GM12891 (cell line): ENCODE measurements at places on chromosomes 3 and 15.

DNA sequence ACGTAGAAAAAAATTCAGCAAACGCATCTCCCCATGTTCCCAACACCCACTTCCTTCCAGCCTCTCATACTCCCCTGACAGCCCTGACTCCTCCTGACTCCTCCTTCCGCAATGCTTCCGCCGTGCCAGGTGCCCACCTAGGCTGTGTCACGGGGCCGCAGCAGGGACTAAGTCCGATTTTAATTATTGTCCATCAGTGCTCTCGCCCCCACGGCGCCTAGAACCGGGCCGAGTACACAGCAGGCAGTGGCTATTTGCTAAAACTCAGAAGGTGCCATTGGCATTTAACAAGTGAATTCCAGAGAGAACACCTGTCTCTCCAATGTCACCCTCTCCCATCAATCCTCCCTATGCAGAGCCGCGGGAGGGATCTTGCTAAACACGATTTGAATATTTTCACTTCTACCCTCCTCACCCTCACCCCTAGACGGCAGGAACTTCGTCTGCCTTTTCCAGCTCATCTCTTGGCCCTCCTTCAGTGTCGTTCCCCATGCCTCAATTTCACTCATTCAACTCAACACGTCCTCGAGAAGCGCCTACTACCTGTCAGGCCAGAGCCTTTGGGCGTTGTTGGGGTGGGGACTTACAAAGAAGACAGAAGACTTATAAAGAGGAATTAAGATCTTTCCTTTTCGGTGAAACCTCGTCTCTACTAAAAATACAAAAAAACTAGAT, 11.5 kb upstream of the SHF start:
- DNase-seq, result no peak

DNA sequence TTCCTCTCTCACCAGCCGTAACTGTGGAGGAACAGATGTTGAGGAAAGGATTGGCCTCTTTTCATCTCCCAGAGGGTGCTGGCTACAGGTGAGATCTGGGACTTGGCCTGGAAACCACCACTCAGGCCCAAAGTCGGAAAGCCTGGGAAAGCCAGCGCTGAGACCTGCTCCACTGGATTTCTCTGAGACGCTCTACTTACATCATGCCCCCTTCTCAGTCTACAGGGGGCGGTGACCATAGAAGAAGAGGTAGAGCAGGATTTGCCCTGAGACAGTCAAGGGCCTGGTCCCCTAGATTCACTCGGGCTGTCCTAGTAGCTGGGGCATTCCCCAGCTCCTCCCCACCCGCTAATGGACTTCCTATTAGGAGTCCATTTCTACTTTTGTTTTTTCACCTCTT, 80.9 kb downstream of the C3orf38 start:
- no peak for DNase-seq

DNA sequence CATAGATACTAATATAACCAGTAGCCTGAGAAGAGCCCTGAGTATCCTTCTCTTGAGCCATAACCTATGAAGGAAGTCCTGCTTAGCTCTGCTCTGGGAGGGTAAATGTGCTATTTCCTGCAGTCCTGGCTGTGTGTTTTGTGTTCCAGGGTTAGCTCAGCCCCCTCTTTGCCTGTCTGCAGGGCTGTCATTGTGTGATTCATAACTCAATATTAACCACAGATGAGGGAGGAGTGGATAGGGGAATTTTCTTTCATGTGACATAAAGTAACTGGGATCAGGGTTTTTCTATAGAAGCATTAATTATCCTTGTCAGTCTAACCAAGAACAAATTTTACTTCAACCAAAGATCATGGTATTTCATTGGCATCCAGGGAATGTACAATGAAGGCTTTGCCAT, 183.3 kb upstream of the ZBTB20 start:
- no peak for DNase-seq

GRCh38 chr15:95765161-95765560, 565.3 kb upstream of the NR2F2 start:
- DNase-seq, result no peak

DNA sequence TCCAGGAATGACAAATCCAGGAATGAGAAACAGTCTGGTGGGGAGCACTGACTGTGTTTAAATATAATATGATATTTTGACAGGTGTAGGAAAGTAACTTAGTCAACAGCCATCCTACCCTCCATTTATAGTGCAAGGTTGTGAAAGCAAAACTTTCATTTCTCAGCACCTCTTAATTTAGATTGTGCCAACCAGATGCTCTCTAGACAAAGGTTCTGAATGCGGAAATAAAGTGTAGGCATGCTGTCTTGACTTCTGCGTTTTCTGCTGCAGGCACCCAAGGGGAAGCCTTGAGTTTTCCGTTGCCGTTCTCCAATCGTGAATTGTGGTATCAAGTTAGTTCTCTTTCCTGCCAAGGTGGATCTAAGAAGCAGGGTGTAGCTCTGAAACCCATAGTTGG, 261.9 kb upstream of the SUCLG2 start:
- no peak for DNase-seq

GRCh38 chr15:69783211-69783610, 314.5 kb downstream of the TLE3 start:
- DNase-seq, result no peak

GRCh38 chr3:156251424-156251823, 131.0 kb downstream of the KCNAB1 start:
- no peak for DNase-seq

DNA sequence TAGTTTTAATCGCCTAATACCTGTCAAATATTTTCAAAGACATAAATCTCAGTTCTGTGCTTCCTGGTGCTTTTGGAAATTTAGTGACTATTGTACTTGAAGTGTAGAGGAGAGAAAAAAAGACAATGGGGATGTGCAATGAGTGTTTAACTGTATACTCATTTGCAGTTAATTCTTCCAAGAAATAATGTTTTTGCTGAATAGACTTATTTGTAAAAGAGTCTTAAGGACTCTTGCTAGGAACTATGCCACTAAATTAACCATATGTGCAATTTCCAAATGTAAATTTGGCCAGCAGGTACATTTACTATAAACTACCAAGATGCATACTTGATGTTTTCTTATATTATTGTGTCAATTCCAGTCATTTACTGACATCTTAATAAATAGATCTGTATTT, 2.0 kb downstream of the CHMP2B start:
- DNase-seq, result no peak

DNA sequence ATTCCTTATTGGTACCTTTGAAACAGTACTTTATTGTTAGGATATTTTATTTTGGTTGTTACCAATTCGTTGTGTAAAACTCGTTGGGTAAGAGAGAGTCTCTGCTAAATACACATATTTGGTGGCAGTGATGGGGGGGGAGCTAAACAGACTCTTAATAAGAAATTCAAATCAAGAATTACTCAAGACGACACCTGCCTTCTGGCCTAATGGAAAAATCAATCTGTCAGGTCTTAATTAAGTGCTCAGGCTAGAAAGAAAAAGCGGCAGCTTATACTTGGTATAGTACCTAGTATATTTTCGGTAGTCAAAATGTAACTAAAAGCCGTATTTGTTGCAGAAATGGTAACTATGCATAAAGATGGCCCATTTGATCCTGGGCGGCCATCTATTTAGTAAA, 18.2 kb downstream of the FOXP1 start:
- DNase-seq, result no peak

DNA sequence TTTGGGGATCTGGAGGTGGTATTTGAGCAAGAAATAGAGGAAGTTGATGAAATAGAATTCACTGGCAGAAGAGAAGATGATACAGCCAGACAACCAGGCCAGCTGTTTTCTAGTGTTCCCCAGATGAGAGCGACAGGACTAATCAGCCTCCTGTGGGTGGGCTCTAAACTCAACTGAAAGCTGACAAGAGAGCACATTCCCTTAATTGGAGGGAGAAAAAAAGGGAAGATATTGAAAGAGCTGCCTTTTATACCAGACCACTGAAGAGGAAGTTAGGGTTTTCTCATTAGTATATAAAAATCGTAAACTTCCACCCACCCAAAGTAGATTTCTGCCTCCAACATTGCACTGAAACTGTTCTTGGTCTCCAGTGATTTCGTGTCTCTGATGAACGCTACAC, 6.5 kb upstream of the TM4SF19 start:
- peak; percentile 35 for DNase-seq

GRCh38 chr3:171049861-171050444, 23.4 kb upstream of the SLC2A2 start:
- DNase-seq, result peak; percentile 14

DNA sequence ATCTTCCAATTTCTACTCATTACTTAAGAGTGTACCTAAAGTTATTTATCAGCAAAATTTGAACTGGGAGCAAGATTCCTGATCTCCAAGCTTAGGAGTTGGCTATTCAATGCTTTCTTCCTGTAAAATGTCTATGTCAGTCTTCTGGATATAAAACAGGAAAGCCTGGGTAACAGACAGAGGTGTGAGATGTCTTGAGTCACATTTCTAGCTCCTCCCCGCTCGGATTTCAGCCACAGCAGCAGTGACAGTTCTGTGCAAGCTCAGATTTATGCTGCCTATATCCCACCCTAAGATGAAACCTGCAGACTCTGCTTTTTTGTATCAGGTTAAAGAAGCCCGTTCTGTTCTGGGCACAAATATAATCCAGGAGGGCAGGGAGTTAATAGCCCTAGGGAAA, 2.1 kb upstream of the ARMC8 start:
- no peak for DNase-seq

GRCh38 chr3:3302964-3303363, 123.5 kb upstream of the CRBN start:
- no peak for DNase-seq

- no peak for DNase-seq
Observed at GRCh38 chr3:159266779-159267178, 464.9 kb downstream of the MFSD1 start.

DNA sequence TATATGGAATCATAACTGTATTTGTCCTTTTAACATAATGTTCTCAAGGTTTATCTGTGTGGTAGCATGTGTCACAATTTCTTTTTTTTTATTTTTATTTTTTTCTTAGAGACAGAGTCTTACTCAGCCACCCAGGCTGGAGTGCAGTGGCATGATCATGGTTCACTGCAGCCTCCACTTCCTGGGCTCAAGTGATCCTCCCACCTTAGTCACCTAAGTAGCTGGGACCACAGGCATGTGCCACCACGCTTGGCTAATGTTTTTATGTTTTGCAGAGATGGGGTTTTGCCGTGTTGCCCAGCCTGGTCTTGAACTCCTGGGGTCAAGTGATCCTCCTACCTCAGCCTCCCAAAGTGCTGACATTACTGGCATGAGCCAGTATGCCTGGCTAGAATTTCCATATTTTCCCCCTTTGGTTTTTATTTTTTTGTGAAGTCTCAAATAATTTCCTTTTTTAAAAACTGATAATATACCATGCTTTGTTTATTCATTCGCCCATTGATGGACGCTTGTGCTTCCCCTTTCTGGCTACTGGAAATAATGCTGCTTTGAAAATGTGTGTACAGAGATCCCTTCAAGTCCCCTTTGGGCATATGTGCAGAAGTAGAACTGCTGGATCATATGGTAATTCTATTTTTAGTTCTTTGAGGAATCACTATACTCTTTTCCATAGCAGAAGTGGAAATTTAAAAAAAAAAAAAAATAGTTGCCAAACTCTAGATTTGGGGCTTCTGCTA, 28.4 kb downstream of the TMEM40 start:
- DNase-seq, result no peak

GRCh38 chr3:148023994-148024393, 614.8 kb downstream of the ZIC1 start:
- no peak for DNase-seq

DNA sequence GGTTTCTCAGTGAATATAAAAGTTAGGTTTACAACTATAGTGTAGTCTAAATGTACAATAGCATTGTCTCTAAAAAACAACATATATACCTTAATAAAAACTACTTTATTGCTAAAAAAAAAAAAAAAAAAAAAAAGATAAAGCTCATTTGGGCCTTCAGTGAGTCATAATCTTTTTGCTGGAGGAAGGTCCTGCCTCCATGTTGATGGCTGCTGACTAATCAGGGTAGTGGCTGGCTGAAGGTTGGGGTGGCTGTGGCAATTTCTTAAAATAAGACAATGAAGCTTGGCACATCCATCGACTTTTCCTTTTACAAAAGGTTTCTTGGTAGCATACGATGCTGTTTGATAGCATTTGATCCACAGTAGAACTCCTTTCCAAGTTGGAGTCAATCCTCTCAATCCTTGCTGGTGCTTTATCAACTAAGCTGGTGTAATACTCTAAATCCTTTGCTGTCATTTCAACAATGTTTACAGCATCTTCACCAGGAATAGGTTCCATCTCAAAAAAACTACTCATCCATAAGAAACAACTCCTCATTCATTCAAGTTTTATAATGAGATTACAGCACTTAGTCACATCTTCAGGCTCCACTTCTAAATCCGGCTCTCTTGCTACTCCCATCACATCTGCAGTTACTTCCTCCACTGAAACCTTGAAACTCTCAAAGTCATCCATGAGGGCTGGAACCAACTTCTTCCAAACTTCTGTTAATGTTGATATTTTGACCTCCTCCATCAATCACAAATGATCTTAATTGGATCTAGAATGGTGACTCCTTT, 13.3 kb downstream of the ZNF280D start:
- no peak for DNase-seq

DNA sequence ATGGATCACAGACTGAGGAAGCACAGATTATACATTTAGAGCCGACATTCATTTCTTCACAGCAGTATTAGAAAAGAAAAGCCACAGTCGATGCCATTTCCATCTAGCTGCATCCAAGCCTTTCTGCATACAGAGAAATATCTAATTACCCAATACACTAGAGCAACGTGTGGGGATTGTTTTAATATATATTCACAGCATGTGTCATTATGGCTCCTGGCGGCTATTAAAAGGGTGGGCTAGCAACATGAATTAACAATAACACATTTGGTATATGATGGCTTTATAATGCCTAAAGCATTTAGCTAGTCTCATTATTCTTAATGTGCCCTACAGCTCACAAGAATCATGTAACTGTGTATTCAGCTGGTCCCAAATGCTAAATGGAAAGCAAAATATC, 1030.5 kb downstream of the FHIT start:
- no peak for DNase-seq

GRCh38 chr15:61318301-61318700, 89.2 kb upstream of the RORA start:
- no peak for DNase-seq

- DNase-seq, result no peak
Observed at GRCh38 chr3:48236531-48236930, 4.4 kb upstream of the ZNF589 start.

DNA sequence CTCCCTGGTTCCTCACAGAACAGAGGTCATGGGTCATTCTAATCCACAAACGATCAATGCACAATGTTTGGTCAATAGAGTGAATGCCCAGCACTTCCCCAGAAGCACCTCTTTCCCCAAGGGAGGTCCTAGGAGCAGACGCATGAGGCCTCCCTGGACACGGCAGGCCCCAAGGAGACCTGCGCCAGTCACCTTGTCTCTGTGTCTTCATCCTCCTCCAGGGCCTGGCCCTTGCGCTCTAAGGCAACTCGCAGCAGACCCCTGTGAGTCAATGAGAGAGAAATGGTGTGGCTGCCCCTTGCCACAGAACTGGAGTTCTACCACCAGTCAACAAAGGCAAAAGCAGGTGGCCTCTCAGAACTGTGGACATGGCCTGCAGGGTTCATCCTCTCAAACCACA, 18.1 kb downstream of the ALS2CL start:
- DNase-seq, result no peak

GRCh38 chr3:104933972-104934371, 432.7 kb upstream of the ALCAM start:
- no peak for DNase-seq

GRCh38 chr3:122572940-122573412, 4.5 kb upstream of the PARP15 start:
- no peak for DNase-seq

GRCh38 chr3:160564949-160565441, 376 bp downstream of the KPNA4 start:
- peak; percentile 48 for DNase-seq

GRCh38 chr3:11059090-11059798, 66.7 kb downstream of the SLC6A1 start:
- peak; percentile 42 for DNase-seq

GRCh38 chr15:58355973-58356372, 75.8 kb upstream of the LIPC start:
- DNase-seq, result no peak
